ENCODE measurements at places on chromosomes 11 and 22. TPM values are rescaled to one million over a fixed set of nuclear protein-coding genes. Genes with fewer than 3 reads are reported as not detected.

The BAIAP2L2 gene
- 1.2 TPM for polyA plus RNA-seq

The VPREB3 gene
- polyA plus RNA-seq: not detected

DNA sequence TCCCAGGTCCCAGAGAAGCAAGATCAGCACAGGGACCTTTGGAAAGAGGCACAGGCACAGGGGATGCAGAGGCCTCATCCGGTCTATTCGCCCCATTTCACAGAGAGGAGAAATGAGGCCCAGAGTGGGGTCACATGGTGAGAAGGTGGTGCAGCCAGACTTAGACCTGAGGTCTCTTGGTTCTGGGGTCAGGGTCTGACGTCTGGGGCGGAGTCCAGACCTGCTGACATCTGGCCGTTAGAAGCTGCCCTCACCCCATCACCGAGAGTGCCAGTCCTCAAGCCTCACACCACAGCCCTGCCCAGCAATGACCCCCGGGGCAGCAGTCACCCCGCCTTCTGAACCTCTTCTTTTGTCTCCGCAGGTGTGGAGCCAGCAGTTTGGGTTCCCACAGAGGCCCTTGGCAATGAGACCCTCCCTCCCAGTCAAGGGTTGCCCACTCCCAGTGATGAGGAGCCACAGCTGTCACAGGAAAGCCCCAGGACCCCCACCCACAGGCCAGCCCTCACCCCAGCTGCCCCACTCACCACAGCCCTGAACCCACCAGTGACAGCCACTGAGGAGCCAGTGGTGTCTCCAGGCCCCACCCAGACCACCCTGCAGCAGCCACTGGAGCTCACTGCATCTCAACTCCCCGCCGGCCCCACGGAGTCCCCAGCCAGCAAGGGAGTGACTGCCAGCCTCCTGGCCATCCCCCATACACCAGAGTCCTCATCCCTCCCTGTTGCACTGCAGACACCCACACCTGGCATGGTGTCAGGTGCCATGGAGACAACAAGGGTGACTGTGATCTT, 62.4 kb downstream of the OTOG start:
- DNase-seq: no peak

DNA sequence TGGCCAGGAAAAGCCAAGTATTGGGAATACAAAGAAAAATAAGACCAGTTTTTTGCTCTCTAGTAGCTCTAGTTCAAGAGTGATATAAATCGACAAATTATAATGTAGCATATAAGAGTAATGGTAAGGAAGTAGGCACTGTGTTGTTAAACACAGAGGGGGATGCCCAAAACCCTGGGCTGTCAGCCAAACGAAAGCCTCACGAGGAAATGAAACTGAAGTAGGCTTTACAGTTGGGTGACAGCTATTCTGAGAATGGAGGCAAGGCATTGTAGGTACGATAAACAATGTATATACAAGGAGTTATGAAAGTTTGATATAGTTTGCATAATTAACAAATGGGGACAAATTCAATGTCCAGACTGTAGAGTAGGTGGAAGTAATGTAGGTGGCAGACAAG, 176.4 kb downstream of the FAM181B start:
- no peak for DNase-seq

DNA sequence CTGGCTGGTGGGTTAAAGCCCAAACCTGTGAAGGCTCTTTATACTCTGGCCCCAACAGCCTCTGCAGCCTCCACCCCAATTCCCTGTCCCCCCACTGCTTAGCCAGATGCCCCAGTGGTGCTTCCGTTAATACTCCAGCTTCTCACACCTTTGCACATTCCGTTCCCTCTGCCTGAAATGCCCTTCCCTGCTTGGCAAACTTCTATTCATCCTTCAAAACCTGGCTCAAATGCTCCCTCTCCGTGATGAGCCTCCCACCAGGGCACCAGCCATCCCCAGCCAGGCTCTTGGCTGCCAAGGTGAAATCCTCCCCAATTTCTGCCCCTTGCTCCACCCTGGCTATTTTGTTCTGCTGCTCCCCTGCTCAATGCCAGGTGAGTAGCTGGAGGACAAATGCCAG, 12.5 kb upstream of the FADS3 start:
- no peak for DNase-seq

DNA sequence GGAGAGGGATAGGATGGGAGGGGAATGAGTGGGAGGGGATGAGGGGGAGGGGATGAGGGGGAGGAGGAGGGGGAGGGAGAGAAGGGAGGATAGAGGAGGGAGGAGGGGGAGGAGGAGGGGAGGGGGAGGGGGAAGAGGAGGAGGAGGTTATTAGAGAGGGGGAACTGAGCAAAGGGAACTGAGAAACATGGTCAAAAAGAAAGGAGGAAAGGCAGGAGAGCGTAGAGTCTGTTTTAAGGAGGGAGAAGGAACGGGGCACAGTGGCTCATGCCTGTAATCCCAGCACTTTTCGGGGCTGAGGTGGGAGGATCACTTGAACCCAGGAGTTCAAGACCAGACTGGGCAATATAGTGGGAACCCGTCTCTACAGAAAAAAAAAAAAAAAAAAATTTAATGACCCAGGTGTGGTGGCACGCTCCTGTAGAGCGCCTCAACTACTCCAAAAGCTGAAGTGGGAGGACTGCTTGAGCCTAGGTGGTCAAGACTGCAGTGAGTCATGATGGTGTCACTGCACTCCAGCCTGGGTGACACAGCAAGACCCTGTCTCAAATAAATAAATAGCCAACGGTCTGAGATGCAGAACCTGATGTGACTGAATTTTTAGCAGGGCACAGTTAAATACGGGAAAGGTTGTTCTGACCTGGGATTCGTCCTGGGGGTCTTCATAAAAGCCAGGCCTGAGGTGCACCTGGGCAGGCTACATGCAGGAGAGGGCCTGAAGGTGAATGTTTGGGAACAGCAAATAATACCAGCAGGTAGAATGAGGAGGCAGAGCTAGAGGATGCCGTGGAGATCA, 4.0 kb downstream of the B3GNT6 start:
- DNase-seq: no peak

- no peak for DNase-seq
Measured at GRCh38 chr11:116513894-116514293, 258.9 kb downstream of the BUD13 start.

All from BJ (cell line).